Activated CD8-positive, alpha-beta T cell treated with anti-CD3 and anti-CD28 coated beads for 36 hours (primary cell): ENCODE measurements at places on chromosomes 12 and 14.
A peak's percentile ranks its signal among the peaks of the same experiment; 100 is the strongest.

DNA sequence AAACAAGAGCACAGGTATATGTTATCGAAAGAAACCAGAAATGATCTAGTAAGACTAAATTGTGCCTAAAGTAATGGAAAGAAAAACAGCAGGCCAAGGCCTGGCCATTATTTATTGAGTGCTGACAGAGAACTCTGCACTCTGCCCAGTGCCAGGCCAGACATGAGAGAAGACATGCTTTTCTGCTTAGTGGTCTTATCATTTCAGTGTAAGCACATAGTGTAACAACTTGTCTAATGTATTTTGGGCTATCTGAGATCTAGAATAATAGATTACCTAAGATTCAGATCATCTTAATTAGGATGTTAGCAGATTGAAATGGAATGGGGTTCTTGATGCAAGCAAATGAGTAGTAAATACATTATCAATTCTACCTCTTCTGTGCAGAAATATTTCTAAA is 278.3 kb downstream of the AKAP6 start:
- no peaks in the 10 kb centered on the region for H3K4me1 ChIP-seq
- no peaks in the 10 kb centered on the region for H3K36me3 ChIP-seq
- no peak for DNase-seq
- H3K27ac ChIP-seq: no peak overlapping the region
- H3K27me3 ChIP-seq: no peaks in the 10 kb centered on the region

GRCh38 chr14:92480856-92481255 is 32.7 kb upstream of the RIN3 start:
- no peak overlapping the region for H3K27ac ChIP-seq
- no peaks in the 10 kb centered on the region for H3K4me1 ChIP-seq
- H3K36me3 ChIP-seq: no peaks in the 10 kb centered on the region
- no peaks in the 10 kb centered on the region for H3K27me3 ChIP-seq

DNA sequence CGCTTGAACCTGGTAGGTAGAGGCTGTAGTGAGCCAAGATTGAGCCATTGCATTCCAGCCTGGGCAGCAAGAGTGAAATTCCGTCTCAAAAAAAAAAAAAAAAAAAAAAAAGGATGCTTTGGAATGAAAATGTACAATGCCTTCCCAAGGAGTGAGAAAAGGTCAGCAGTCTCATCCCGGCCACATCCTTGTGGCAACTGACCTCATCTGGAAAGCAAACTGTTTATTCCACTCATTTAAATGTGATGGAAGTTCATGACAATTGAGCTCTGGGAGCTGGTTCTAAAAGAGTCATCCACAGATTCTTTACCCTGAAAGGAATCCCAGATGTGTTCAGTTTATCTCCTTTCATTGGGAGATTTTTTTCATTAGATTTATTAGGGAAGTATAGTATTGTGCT is 19.4 kb upstream of the LIMA1 start:
- H3K4me3 ChIP-seq: no peak overlapping the region
- DNase-seq: no peak
- peaks cover 3% of the 10 kb centered on the region for H3K4me1 ChIP-seq
- no peaks in the 10 kb centered on the region for H3K36me3 ChIP-seq

GRCh38 chr12:55938826-55939501 is 8.0 kb downstream of the DGKA start:
- H3K27ac ChIP-seq: peak overlapping the region; percentile 99
- H3K36me3 ChIP-seq: peaks cover 95% of the 10 kb centered on the region
- no peaks in the 10 kb centered on the region for H3K27me3 ChIP-seq
- H3K4me3 ChIP-seq: no peak overlapping the region
- peak; percentile 54 for DNase-seq
- peaks cover 83% of the 10 kb centered on the region for H3K4me1 ChIP-seq

GRCh38 chr14:85516239-85517113 is 13.5 kb upstream of the FLRT2 start:
- H3K4me1 ChIP-seq: no peaks in the 10 kb centered on the region
- H3K4me3 ChIP-seq: no peak overlapping the region
- DNase-seq: no peak
- no peaks in the 10 kb centered on the region for H3K27me3 ChIP-seq

DNA sequence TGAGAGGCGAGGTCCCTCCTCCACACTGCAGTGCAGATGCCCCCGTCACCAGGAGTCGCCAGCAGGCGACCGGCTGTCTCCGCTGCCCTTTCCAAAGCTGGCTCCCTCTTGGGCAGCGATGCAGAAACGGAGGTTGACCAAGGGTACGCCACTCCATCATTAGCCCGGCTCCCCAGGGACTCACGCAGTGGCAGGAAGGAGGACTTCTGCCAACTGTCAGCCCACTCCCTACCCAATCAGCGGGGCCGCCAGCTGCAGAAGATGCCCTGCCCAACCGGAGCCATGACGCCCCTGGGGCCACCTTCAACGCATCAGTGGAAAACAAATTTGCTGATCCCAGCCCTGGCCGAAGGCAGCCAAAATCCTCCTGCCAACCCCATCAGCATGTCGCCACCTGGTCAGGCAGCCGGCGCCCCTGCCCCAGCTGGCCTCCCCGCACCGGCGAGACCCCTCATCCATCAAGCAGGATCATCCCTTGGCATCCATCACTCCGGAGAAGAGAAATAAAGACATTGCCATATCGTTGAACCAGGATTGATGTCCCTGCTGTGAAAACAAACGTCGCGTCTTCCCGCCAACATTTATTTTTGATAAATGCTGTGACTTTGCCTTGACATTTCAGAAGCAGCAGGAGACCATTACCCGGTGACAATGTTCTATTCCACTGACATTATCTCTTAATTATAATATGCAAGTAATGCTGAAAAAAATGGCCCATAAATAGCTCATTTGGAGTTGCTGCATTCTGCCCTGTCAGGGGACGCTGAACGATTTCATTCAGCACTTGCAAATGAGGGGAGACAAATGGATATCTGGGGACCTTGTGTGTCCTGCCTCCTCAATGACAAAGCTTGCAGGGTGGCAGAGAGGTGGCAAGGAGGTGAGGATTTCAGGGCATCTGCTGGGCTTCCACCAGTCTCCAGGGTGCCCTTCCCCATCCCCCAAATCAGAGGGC is 105.1 kb downstream of the SCARB1 start:
- no peak overlapping the region for H3K4me3 ChIP-seq
- peaks cover 4% of the 10 kb centered on the region for H3K27me3 ChIP-seq
- H3K4me1 ChIP-seq: peaks cover 41% of the 10 kb centered on the region
- H3K36me3 ChIP-seq: peaks cover 2% of the 10 kb centered on the region

DNA sequence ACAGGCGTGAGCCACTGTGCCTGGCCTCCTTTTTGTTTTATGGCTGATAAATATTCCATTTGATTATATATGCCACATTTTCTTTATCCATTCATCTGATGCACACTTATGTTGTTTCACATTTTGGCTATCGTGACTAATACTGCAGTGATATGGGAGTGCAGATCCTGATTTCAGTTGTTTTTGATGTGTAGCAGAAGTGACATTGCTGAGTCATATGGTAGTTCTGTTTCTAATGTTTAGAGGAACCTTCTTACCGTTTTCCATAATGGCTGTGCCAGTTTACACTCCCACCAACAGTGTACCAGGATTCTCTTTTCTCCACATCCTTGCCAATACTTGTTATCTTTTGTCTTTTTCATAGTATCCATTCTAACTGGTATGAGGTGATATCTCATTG is 235.9 kb downstream of the ERC1 start:
- DNase-seq: no peak
- H3K4me1 ChIP-seq: peaks cover 16% of the 10 kb centered on the region
- peaks cover 16% of the 10 kb centered on the region for H3K36me3 ChIP-seq
- H3K27me3 ChIP-seq: no peaks in the 10 kb centered on the region
- H3K4me3 ChIP-seq: no peak overlapping the region
- H3K27ac ChIP-seq: peak overlapping the region; percentile 16

DNA sequence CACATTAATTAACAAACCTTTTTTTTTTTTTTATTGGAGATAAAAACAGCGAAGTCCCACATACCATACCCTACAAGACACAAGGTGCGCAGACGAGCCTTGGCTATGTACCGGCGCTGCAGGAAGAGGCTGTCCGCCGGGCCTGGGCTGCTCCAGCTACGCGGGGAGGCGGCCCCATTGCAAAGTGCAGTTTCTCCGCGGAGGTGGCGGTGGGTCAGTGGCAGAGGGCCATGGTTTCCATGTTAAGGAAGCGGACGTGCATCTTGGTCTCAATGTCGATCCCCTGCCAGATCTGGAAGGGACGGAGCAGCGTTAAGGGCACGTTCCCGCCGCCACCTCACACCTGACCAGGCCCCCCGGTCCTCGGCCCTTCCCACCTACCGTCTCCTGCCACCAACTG is 60.3 kb downstream of the TESC start:
- no peaks in the 10 kb centered on the region for H3K27me3 ChIP-seq
- no peak overlapping the region for H3K4me3 ChIP-seq
- no peaks in the 10 kb centered on the region for H3K4me1 ChIP-seq
- no peaks in the 10 kb centered on the region for H3K36me3 ChIP-seq

DNA sequence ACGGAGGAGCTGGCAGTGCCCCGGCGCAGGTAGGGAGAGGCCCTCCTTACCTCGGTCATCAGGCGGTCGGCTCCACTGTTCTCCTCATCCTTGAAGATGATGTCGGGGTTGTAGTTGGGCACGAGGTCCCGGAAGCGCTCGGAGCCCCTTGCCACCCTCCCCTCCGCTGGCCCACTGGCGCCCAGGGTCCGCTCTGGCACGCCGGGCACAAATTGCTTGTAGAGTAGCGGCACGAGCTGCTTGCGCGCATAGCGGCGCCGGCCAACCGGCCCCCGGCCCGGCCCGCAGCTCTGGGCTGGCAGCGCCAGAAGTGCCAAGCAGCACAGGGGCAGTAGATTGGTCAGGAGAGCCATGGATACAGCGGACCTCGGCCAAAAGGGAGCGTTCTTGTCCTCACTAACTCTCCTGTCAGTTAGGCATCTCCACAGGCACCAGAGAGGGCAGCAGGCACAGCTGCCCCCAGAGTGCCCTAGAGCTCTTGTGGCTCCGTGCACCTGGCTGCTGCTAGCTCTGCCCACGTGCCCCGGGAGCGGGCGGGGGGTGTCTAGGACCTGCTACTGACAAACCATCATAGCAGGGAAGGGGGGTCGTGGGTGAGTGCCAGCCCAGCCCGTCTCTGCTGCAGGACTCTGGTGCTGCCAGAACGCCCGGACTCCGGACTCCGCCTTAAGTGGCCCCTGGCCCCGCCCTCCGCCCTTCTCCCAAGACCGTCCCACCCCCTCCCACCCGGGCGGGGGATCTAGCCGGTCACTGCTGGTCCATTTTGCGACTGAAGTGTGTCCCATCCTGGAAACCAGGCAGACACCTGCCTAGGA is at the start of gene DHH:
Gene DHH, minus strand, starts transcription at position 642 of the 815 bp plus-strand sequence. Its CDS starts 289 bp downstream, at position 353.
- peaks cover 5% of the 10 kb centered on the region for H3K36me3 ChIP-seq
- H3K27ac ChIP-seq: no peak within 1 kb of the TSS
- H3K27me3 ChIP-seq: peaks cover 51% of the 10 kb centered on the region
- no peak within 1 kb of the TSS for H3K4me3 ChIP-seq
- no peak for DNase-seq
- H3K4me1 ChIP-seq: peaks cover 35% of the 10 kb centered on the region

- no peak overlapping the region for H3K4me3 ChIP-seq
- no peaks in the 10 kb centered on the region for H3K27me3 ChIP-seq
- peaks cover 8% of the 10 kb centered on the region for H3K36me3 ChIP-seq
- DNase-seq: no peak
- H3K4me1 ChIP-seq: peaks cover 3% of the 10 kb centered on the region
These were observed 30.4 kb upstream of the PSMA6 start for GRCh38 chr14:35261774-35262173.

DNA sequence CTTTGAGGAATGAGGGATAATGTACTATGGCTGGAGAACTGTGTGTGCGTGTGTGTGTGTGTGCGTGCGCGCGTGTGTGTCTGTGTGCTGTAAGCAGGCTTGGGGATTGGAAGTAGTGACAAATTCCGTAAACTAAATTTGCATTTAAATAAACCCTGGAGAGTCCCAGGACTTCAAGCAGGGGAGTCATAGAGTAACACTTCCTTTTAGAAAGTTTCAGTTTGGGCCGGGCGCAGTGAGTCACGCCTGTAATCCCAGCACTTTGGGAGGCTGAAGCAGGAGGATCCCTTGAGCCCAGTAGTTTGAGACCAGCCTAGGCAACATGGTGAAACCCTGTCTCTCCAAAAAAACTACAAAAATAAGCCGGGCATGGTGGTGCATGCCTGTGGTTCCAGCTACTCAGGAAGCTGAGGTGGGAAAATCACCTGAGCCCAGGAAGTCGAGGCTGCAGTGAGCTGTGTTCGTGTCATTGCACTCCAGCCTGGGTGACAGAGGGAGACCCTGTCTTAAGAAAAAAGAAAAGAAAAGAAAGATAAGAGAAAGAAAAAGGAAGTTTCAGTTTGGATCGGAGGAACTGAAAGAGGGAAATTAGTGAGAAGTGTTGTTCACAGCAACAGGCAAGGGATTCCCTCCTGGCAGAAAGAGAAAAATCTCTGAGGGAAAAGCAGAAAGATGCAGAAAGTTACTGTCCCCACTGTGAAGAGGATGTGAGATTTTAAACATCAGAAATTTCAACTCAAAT is 222.7 kb upstream of the SOX5 start:
- no peaks in the 10 kb centered on the region for H3K27me3 ChIP-seq
- no peak for DNase-seq
- no peaks in the 10 kb centered on the region for H3K4me1 ChIP-seq

DNA sequence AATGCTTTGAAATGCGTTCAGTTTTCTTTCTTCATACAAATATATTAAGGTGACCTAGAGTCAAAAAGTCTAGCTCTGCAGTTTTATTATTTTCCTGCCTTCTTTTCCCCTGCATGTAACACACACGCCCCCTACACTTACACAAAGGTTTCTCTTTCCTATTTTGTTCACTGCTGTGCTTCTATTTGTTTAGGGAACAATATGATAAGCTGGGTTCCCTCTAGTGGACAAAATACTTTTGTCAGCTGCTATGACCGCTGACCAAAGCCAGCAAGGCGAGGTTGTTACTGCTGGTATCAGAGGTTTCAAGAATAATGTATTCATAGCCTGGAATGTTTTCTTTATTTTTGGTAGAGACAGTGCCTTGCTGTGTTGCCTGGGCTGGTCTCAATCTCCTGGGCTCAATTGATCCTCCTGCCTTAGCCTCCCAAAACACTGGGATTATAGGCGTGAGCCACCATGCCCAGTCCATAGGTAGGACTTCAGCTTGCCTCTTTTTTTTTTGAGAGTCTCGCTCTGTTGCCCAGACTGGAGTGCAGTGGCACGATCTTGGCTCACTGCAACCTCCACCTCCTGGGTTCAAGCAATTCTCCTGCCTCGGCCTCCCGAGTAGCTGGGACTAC is 33.4 kb downstream of the FNTB start:
- no peak overlapping the region for H3K4me3 ChIP-seq
- peaks cover 6% of the 10 kb centered on the region for H3K36me3 ChIP-seq
- H3K27me3 ChIP-seq: no peaks in the 10 kb centered on the region
- no peaks in the 10 kb centered on the region for H3K4me1 ChIP-seq
- H3K27ac ChIP-seq: no peak overlapping the region

DNA sequence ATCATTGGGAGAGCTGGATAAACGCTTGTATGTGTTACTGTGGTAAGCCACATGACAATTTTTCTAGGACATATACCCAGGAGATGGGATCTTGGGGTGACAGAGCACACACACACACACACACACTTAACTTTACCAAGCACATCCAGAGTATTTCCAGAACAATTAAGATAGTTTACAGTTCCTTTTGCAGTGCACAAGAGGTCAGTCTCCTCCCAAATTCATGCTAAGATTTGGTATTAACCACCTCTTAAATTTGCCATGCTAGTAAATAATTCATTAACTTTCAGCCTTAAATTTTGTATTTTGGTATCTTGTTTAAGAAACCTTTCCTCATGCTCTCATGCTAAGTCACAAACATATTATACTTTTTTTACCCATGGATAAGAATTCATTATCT is 33.9 kb upstream of the LIMA1 start:
- DNase-seq: no peak
- no peak overlapping the region for H3K27ac ChIP-seq
- no peaks in the 10 kb centered on the region for H3K36me3 ChIP-seq
- H3K4me3 ChIP-seq: no peak overlapping the region

GRCh38 chr14:99684410-99684934 is 374 bp downstream of the CYP46A1 start:
- H3K27me3 ChIP-seq: peaks cover 22% of the 10 kb centered on the region
- H3K4me1 ChIP-seq: peaks cover 13% of the 10 kb centered on the region
- no peak overlapping the region for H3K27ac ChIP-seq
- DNase-seq: peak; percentile 63
- no peak overlapping the region for H3K4me3 ChIP-seq
